ENCODE measurements at places on chromosomes 13 and 19.

DNA sequence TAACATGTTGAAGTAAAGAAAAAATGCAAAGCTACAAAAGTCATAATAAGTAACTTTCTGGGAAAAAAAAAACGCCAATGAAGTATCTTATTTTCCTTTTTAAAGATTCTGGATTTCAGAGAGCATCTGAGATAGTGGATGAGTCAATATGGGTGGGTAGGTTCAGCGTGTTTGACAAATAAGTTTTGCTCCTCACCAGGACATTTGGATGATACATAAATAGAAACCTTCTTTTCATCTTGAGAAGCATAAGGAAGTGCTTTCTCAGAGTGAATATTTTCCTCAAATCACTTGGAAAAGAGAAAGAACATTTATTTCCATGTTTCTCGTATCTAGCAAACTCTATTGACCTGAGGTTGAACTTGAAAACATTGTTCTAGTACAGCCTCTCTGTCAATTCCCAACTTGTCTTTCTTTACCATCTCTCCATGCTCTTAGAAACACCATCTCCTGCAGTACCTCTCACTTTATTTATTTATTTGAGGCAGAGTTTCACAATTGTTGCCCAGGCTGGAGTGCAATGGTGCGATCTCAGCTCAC, 463.2 kb downstream of the KLF5 start:
- DNase-seq: no peak

- no peak for DNase-seq
These were observed 65.1 kb downstream of the SPACA7 start for GRCh38 chr13:112441226-112441625.

DNA sequence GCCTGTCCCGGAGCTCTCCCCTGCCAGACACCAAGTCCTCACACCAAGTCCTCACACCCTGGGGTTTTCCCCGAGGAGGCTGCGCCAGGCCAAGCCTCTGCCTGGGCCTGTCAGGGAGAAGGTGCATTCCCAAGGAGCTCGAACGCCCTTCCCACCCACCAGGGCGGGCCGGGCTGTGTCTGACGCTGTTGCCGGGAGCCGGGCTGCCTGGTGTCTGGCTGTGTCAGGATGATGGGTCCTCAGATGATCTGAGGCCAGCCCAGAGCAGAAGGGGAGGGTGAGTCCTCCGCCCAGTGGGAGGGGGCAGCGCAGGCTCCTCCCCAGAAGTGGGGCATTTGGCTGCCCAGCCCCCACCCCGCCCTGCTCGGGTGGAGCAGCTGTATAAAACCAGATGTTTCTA, 2.3 kb upstream of the HAS1 start:
- peak; percentile 73 for DNase-seq

DNA sequence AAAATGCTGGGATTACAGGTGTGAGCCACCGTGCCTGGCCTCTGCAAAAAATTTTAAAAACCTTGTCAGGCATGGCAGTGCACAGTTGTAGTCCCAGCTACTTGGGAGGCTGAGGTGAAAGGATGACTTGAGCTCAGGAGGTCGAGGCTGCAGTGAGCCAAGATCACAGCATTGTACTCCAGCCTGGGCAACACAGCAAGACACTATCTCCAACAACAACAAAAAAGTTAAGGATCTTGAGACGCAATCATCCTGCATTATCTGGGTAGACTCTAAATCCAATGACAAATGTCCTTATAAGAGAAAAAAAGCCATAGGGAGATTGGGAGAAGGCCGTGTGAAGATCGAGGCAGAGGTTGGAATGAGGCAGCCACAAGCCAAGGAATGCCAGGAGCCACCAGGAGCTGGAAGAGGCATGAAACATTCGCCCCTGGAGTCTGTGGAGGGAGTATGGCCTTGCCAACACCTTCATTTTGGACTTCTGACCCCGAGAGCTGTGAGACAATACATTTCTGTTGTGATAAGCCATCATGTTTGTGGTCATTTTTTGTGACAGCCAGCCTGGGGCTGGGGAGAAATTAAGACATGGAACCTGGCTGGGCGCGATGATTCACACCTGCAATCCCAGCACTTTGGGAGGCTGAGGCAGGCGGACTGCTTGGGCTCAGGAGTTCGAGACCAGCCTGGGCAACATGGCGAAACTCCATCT, 5.1 kb upstream of the CA11 start:
- DNase-seq: no peak

DNA sequence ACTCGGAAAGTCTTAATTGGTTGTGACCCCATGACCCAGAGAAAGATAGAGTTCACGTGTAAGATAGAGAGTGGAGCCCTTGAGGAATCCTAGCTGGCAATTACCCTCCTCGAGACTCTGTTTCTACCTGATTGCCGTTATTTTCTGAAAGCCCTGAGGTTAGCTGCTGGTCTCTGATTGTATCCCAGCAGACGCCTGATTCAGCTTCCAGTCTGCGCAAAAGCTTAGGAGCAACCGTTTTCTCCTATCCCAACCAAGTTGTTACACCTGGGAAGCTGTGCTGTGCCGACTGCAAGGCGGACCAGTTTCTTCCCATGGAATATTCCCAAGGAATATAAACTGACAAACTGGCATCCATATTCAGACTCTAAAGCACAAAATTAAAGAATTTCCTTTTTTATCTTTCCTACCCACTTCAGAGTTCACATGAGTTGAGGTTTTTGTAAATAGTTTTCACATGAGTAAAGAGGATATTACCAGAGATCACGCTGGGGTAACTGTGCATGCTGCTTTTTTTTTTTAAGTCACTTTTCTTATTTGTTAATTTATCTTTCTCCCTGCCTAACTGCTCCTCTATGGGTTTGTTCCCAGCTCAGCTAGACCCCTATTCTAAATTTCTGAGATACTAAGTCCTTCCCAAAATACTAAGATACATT, 1.5 kb upstream of the TRPC4 start:
- DNase-seq: no peak

DNA sequence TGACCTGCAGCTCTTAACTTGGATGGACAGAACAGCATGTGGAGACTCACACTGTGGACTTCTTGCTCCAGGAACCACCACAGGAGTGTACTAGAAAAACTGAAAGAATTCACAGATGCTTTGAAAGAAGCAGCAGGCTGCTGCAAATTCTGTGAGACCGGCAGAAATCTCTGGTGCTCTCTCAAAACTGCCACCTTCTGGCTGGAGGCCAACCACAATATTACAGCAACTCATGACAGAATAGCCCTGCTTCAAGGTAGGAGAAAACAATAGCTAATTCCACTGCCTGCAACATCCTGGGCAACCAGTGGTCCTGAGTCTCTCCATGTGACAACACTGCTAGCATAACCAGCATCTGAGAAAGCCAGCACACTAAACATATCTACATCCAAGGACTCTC, 26.9 kb downstream of the CDK8 start:
- no peak for DNase-seq

DNA sequence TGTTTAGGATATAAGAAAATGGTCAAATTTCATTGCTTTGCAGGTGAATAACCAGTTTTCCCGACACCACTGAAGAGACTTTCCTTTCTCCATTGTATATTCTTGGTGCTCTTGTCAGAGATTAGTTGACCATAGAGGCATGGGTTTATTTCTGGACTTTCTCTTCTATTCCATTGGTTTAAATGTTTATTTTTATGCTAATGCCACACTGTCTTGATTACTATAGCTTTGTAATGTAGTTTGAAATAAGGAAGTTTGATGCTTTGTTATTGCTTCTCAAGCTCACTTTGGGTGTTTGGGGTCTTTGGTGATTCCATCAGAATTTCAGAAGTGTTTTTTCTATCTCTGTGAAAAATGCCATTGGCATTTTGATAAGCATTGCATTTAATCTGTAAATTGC, 190.0 kb upstream of the SPRY2 start:
- DNase-seq: no peak

- DNase-seq: peak; percentile 76
These were observed 15.2 kb upstream of the PAK4 start for GRCh38 chr19:39110263-39110967.

- no peak for DNase-seq
These were observed 32.2 kb downstream of the ANKRD27 start for GRCh38 chr19:32642771-32643170.

GRCh38 chr19:45952341-45952685, 21.4 kb downstream of the NOVA2 start:
- DNase-seq: no peak

DNA sequence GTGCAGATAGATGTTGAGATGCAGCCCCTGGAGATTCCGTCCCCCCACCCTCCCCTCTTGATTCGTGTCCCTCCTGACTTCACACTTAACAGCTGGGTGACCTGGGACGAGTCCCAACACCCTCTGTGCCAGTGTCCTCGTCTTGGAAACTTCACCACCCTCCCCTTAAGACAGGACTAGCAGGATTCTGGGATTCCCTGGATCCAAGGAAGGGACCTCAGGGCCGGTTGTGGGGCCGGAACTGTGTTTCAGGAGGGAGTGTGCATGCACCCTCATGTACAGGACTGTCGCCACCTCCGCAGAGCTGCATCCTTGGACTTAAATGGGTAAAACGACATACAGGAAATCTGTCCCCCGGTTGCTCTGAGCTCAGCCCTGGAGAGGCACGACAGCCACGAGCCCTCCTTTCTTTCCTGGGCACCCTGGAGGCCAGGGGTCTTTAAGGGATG, 990 bp downstream of the MYO9B start:
- no peak for DNase-seq

GRCh38 chr13:44230071-44230470, 143.6 kb upstream of the SERP2 start:
- DNase-seq: no peak

GRCh38 chr13:43785650-43786471, 911 bp downstream of the ENOX1 start:
- DNase-seq: peak; percentile 76

- DNase-seq: no peak
These were observed 1.3 kb upstream of the CD177 start for GRCh38 chr19:43351998-43352746.

- DNase-seq: no peak
These were observed 122.0 kb downstream of the SIPA1L3 start for GRCh38 chr19:38028913-38029510.

GRCh38 chr13:22017226-22017625, 346.4 kb downstream of the FGF9 start:
- DNase-seq: no peak

GRCh38 chr19:33477781-33478180, 43.8 kb downstream of the PEPD start:
- no peak for DNase-seq

- no peak for DNase-seq
These were observed 15.7 kb upstream of the OBI1 start for GRCh38 chr13:78674638-78675037.

DNA sequence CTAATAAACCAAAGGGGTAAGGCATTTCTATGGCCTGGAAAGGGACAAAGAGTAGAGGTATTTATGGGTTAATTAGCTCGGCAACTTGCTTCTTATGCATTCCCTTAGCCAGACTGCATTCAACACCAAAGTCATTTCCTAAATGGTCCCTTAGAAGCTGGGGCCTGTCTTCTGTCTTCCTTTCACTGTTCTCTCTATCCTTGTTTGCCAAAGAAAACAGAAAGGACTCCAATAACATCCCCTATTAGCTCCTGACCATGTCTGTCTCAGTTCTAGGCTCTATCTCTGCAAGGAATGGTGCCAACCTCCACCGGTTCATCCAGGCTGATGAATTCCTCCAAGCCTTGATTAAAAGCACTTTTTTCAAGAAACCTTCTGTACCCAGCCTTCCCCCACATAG, 123.5 kb downstream of the KCTD12 start:
- DNase-seq: no peak

DNA sequence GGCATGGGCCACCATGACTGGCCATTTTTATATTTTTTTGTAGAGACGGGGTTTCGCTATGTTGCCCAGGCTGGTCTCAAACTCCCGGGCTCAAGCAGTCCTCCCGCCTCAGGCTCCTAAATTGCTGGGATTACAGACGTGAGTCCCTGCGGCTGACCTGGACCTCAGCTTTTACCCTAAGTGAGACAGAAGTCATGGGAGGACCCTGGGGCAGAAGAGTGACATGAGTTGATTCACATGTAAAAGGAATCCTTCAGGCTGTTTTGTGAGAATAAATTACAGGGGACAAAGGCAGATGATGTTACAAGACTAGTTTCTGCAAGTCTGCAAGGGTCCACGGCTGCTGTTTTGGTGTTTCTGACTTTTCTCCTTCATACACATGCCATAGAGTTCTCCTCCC, 2.6 kb upstream of the BCAM start:
- no peak for DNase-seq

DNA sequence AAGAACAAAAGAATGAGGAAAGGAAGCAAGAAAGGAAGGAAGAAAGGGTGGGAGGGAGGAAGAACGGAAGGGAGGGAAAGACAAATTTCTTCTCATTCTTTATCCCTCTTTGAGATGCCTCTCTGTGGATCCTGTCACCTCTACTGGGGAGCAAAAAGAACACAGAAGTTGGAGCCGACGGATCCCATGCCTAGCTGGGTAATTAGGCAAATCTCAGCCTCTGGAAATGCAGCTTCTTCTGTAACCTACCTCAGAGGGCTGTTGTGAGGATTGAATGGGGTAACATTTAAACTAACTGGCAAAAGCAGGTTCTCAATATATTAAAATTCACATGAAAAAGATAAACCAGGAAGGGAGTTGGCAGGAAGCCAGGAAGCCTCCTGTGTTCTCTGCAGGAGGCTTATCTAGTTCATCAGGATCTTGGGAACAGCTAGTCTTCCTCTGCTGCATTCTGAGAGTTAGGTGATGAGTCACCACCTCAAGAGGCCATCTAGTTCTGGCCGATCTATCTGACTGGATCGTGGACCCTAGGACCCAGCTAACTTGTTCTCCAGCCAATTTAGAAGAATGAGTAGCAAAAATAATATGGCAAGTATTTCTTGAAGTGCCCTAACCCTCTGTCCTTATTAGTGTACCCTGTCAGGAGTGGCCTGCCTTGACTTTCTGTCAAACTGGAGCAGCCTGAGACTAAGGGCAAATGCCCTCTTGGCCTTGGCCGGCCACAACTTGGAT, 15.2 kb upstream of the CPB2 start:
- DNase-seq: no peak

- peak; percentile 37 for DNase-seq
These were observed 2.3 kb downstream of the AMH start for GRCh38 chr19:2251106-2252054.

DNA sequence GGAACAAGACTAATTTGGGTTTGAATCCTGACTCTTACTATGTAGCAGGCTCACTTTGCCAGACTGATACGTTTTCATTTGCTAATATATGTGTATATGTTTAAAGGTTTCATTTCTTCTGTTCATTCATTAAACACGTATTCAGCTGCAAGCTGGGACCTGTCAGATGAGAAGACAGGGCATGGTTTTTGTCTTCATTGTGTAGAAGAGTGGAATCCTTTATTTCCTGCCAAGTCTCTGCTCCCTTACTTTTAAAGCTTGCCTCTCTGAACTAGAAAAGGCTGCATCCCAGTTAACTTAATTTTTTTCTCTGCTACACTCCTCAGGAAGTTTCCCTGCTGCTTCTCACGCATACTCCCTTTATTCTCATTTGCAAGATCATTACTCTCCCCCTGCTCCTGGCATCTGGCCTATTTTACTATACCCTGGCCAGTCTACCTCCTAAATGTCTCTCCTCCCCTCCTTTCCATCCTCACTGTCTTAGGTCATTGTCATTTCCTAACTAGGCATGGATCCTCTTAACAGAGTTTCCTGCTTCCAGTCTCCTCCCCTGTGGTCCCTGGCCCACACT, 141.0 kb upstream of the TMTC4 start:
- DNase-seq: no peak

GRCh38 chr13:81171065-81171647, 830.2 kb upstream of the SPRY2 start:
- DNase-seq: no peak

Data from frontal cortex (tissue), 4 donors.